CD4-positive, alpha-beta memory T cell (primary cell): ENCODE measurements at places on chromosomes 4 and X.

- DNase-seq, result no peak
Measured at GRCh38 chr4:95232358-95233156, 316.2 kb downstream of the UNC5C start.

DNA sequence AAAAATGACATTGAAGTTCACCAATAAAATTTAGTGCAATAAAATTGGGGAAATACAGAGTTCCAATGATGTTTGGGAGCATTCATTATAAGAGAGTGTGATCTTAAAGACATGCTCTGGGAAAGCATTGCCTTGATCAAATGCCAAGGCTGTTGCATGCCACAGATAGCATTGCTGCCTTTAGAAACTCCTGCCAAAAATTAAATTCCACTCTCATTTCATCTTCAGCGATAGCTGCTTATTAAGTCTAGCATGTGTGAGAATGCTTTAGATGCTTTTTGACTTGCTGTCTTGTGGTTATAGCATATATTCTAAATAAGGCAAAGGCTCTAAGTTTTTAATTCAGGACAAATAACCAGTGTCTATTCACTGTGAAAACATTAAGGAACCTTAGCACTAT lies 49.3 kb downstream of the NPNT start:
- DNase-seq, result no peak

- no peak for DNase-seq
Measured at GRCh38 chrX:85378461-85378860, 1.0 kb downstream of the POF1B start.

GRCh38 chr4:98794565-98795205 lies 134.2 kb downstream of the EIF4E start:
- no peak for DNase-seq

DNA sequence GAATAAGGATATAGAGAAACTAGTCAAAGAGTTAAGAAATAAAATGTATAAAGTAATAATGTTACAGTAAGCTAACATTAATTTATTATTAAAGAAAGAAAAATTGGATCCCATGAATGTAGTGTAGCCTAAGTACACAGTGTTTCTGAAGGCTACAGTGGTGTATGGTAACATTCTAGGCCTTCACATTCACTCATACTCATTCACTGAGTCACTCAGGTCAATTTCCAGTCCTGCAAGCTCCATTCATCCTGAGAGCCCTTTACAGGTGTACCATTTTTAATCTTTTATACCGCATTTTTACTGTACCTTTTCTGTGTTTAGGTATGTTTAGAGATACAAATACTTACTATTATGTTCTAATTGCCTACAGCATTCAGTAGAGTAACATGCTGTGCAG lies 120.6 kb upstream of the AGA start:
- no peak for DNase-seq

GRCh38 chr4:15376145-15376544 lies 51.7 kb upstream of the C1QTNF7 start:
- no peak for DNase-seq

DNA sequence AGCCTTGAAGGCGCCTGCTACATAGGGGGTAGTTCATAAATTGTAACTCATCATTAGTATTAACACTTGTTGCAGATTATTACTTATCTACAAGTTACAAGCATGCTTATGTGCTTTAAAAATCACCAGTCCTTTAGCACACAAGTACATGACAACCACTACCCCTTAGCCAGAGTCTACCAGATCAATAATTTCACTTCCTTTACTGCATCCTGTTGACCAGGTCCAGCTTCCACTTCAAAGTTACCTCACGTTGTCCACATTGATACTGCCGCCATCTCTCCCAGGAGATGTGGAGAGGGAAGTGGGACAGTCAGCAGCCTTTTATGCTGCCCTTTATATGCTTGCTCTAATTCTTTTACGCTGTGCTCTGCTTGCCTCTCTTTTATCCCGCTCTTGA lies 231.3 kb upstream of the CXXC4 start:
- DNase-seq, result no peak

- no peak for DNase-seq
Measured at GRCh38 chr4:181529537-181529936, 713.7 kb upstream of the TENM3 start.

DNA sequence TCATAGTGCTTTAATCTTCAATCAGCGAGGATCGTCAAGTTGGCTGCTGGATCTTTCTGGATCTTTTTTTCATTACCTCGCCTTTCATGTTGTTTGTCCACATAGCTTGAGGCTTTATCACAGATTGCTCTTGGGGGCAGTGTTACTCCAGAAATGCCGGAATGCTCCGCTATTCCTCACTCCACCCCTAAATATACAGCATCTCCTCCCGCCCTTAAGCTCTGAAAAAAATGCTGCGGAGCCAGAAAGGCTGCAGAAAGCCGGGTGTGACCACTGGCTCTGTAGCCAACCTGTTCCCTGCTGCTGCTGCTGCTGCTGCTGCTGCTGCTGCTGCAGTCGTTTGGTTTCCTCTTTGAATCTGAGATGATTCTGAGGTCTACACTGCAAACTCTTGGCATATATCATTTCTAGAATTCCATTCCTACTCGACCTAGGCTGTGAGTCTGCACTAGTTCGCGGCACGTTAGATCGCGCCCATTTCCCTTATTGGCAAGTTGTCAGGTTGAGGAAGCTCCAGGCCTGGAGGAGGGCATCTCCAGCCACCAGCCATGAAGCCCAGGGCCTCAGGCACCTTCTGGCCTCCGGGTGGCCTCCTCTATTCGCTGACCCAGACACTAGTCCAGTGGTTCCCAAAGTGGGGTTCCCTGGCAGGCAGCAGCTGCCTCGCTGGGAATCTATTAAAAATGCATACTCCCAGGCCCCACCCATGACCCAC lies 34.2 kb downstream of the WDR13 start:
- peak; percentile 76 for DNase-seq

GRCh38 chrX:47293106-47293505 lies 60.3 kb downstream of the USP11 start:
- DNase-seq, result no peak

DNA sequence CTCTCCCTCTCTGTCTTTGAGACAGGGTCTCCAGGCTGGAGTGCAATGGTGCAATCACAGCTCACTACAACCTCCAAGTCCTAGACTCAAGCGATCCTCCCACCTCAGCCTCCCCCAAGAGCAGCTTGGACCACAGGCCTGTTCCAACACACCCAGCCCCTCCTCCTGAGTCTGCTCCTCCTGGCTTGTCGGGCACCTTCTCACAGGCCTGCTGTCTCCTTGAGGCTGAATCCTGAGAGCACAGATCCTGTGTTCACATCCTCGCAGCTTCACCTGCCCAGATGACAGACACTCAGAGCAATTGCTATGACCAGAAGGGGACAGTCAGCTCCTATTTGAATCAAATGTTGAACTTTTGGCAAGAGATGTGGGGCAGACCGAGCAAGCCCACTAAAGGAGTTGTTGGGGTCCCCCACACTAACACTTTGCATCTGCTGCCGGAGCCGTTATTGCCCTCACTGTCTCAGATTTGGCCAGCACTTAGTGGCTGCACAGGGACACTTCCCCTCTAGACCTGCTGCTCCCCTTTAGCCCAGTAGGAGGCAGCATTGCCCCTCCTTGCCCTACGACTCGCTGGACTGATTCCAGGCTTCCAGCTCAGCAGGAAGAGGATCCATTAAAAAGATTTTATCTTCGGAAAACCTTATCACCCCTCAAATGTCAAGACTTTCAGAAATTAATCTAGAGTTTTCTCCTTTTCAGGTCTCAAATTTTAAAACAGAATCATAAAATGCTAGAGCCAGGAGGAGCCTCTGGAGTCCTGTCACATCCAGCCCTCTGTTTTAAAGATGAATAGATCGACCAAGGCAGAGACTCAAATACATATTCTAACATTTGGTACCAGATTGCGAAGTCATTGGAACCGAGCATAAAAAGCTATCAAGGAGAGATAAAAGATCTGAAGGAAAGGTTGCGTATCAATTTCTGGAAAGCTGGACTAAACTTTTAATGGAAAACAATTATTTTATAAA lies 113.7 kb downstream of the USP46 start:
- DNase-seq, result peak; percentile 48

- DNase-seq, result no peak
Measured at GRCh38 chrX:119667111-119667878, 25.7 kb downstream of the SEPTIN6 start.

GRCh38 chrX:3699821-3700381 lies 13.5 kb downstream of the PRKX start:
- no peak for DNase-seq

- no peak for DNase-seq
Measured at GRCh38 chr4:173046818-173047217, 121.8 kb upstream of the GALNT7 start.

DNA sequence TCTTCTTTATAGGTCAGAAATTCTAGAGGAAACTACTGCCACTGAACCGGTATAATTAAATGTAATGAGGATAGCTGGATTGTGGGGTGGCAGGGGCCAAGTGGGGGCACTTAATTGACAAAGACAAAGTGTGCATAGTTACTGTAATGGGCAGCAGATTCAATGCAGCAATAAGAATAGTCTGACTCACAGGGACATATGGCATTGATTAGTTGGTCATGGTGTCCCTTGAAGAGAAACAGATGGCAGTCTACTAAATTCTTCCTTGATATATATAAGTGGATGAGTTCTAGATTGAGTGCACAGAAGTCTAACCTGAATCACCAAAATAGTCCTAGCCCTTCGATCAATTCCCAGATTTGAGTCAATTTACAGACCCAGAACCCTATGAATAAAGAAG lies 31.6 kb downstream of the ETDC start:
- no peak for DNase-seq

- DNase-seq, result no peak
Measured at GRCh38 chr4:3200423-3201090, 48.4 kb upstream of the MSANTD1 start.

DNA sequence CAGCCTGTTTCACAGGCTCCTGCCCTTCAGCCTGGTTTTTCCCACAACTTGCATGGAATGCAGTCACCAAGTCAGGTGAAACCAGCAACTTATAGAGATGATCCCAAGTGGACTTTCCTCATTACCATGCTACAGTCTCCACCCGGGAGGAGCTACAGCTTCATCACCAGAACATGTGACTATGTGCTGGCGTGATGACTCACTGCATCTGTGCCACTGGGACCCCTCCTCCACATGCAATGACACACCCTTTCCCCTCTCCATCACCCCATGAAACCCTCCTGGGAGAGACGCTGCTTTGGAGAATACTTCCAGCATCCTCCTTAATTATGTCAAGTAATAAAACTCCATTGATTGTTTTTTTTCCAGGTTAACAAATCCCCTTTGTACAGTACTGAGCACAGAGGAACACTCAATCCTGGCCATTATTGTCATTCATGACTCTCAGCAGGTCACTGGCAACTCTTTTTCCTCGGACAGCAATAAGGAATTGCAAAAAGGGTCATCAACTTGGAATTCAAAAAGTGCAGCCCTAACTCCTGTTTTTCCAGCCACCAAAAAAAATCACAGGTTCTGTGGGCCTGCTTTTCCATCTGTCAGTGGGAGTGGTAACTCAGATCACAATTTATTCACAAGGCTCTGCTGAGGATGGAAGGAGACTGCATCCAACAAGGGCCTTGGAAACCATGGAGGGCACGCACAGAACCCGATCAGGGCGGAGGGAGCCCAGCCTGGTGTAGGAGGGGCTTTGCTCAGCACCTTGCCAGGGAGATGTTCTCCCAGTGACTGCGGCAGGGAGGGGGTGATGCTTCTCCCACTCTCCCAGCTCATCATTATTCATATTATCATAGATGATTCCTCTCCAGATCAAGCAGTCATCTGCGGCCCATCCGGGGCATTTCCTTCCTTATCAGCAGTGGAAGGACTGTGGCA lies 17.4 kb downstream of the QDPR start:
- no peak for DNase-seq

DNA sequence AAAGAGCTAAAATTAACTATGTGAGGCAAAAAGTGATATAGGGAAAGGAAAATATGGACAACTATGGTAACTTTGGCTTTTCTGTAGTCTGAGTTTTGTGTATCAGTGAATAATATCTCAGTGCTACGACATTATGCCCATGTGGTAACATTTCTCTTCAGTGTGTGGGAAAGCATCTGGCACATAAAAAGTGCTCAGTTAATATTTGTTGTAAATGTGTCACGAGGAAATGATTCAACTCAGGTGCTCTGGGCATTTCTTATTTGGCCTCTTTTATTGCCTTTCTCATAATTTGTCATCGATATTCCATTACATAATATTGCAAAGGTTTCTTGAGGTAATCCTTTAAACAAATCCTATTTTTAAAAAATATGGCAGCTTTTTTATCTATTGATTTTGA lies 17.6 kb downstream of the OFD1 start:
- DNase-seq, result no peak

- DNase-seq, result no peak
Measured at GRCh38 chr4:81919810-81920209, 448.1 kb upstream of the RASGEF1B start.

DNA sequence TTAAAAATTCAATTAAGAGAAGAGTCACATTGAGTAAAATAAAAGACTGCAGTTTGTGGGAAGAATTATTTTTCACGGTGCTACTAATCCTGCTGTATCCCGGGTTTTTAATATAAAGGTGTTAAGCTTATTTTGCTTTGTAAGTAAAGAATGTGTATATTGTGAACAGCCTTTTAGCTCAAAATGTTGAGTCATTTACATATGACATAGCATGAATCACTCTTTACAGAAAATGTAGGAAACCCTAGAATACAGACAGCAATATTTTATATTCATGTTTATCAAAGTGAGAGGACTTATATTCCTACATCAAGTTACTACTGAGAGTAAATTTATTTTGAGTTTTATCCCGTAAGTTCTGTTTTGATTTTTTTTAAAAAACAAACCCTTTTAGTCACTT lies 39.7 kb downstream of the IRS4 start:
- no peak for DNase-seq

DNA sequence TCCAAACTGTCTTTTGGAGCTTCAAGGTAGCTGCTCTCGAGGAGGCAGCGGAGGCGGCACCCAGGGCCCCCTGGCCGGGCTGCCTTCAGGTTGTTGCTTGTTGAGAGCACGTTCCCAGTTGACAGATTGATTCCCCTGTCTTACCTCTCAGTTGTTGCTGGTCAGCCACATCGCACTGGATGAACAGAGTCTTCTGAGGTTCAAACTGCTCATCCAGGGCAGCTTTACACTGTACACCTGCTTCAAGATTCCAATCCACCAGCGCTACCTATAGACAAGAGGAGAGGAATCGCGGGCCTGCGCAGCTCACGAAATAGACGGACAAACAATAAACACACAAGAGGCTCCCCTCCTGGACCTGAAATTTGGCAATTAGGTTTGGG lies 497 bp downstream of the HPGD start:
- DNase-seq, result peak; percentile 39

GRCh38 chr4:90318193-90318592 lies 191.0 kb downstream of the CCSER1 start:
- no peak for DNase-seq
